ENCODE measurements at places on chromosomes 7 and 10.
A peak's percentile ranks its signal among the peaks of the same experiment; 100 is the strongest.

DNA sequence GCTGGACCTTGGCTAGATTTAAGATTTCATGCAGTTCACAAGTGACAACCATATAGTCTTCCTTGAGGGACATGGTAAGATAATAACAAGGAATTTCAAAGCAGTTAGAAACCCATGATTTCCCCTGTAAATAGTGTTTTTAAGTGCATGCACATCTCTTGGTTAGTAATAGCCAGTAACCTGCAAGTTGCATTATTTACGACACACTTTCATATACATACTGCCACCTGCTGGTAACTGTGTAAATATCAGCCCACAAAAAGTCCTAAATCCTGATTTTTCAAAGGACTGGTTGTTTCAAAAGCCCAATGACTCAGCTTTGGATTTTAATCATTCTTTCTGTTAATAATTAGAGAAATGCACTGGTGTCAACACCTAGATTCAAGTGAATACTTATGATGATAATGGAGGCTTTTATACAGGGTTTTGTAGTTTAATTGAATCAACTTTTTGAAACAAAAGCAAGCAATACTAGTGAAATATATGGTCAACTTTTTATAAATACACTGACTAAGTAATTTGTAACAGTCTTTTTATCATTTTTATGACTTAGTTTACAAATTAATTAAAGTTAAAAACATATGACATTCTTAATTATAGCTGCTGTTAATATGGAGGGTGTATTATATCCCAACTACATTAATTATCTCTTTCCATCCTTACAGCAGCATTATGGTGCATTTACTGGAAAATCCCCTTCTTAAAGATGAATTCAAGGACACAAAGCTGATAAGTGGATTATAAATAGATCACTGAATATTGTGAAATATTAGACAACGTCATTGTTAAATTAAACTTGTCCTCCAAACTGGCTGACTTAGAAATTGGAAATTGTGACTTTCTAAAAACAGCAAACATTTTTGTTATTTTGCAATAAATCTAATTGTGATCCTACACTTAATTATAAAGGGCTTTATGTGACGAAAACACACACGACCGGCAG lies 367.7 kb upstream of the SEMA3D start:
- peak; percentile 93 for ATAC-seq

DNA sequence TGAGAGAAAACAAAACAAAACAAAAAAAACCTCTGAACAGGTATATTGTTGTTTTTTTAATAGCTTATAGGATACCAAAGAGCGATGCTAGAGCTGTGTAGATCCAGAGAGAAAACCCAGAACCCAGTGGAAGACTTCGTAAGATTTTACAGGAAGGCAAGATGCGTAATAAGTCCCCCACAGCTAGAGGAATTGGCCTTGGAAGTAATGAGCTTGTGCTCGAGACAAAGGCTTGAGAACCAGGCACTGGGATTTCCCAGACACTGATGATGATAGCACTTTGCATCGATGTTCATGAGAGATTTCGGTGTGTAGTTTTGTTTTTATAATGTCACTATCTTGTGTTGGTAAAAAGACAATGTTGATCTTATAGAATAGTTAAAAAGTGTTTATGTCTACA lies 821.5 kb upstream of the IGFBP3 start:
- ATAC-seq = no peak

DNA sequence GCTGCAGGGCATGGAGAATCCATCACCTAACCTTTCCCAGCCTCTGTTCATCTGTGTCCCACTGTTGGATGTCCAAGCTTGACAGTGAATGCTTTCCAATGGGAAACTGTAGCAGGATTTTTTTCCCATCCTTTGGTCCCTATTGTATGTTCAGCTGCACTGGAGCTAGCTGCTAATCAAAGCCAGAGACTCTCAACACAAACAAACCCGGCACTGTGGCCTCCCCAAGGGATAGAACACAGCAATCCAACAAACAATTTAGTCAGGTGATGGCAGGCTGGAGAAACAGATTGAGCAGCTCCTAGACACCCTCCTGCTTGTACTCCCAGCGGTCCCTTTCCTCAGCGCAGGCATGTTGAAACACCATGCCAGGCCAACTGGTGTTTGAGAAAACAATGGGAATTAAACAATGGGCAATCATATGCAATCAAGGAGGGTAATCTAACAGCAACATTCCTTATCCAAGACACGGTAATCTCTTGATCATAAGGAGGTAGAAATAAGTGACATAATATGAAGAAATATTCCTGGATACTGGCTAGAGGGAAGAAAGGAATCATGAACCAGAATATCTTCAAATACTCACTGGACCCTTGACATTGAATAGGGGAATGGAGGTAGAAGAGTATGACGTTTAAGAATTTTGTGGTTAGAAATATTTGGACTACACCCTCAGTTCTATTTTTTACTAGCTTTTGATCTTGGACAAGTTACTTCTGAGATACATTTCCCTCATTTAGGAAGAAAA lies 15.0 kb downstream of the PTN start:
- no peak for ATAC-seq

- ATAC-seq = no peak
These were observed 27.2 kb upstream of the CTBP2 start for GRCh38 chr10:125187238-125188194.

DNA sequence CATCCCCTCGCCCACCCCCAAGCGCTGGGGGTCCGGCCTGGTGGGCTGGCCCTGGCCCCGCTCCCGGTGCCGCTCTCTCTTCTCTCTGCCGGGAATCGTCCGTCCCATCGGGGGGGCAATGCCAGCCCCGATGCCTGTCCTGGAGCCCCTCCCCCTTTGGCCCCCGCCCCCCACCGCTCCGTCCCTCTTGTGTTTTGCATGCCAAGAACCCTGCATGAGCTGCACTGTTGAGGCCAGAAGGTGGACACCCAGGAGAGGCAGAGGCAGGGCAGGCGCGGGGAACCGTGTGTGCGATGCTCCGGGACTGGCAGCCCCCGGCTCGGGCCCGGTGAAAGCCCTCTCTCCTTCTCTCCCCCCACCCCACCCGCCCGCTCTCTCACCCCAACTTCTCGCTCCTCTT lies 22.1 kb upstream of the HSPB1 start:
- ATAC-seq = peak; percentile 58

DNA sequence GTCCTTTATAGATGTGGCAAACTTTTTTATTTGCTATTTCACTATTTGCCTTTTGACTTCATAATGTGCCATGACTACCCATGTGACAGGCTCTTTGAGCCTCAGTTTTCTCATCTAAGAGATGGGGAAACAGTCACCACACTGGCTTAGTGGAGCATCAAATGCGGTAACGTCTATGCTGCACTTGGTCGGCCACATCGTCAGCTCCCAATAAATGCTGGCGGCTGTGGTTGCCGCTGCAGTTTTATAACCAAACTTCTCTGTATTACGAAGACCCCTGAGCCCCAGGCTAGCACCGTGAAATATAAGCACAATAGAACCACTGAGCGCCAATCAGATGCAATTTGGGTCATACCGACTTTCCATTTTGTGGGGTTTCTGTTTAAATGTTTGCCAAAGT lies 56.2 kb downstream of the PARP12 start:
- no peak for ATAC-seq

- no peak for ATAC-seq
These were observed 28.7 kb upstream of the RUFY2 start for GRCh38 chr10:68435803-68436202.

- ATAC-seq = no peak
These were observed 332.9 kb upstream of the SHH start for GRCh38 chr7:156145184-156145583.

- ATAC-seq = no peak
These were observed 46.4 kb upstream of the MKRN1 start for GRCh38 chr7:140525743-140526142.

DNA sequence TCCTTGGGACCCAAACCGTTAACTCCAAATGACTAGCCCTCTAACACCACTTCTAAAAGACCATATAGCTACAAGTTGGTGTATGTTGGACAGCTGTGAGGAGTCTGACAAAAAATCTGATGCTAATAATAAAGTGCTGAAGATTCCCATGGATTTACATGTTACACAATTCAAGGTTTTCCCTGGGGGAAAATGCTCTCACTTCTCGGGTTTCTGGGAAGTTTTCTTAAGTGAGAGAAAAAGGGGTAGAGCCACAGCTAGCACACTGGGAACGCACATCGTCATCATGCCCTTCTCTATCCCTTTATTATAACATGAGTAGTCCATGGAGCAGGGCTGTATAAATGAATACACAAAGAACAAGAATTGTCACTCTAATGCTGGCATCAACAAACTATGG lies 162.1 kb downstream of the CHCHD3 start:
- no peak for ATAC-seq

DNA sequence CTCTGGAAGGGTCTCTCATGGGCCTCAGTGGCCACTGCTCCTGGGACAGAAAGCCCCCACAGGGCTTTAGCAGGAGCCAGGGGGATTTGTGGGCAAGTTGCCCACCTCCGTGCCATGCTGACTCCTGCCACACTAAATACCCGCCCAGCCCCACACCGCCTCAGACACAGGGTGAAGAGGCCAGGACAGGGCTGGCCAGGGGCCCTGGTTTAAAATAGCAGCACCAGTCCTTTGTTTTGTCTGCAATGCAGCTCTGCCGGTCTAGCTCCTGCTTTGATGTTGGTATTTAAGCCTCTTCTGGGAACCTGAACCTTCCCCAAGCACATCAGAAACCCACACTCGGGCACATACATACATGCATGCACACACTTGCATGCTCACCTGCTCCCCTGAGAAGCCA lies 14.4 kb upstream of the TNRC18 start:
- ATAC-seq = no peak

DNA sequence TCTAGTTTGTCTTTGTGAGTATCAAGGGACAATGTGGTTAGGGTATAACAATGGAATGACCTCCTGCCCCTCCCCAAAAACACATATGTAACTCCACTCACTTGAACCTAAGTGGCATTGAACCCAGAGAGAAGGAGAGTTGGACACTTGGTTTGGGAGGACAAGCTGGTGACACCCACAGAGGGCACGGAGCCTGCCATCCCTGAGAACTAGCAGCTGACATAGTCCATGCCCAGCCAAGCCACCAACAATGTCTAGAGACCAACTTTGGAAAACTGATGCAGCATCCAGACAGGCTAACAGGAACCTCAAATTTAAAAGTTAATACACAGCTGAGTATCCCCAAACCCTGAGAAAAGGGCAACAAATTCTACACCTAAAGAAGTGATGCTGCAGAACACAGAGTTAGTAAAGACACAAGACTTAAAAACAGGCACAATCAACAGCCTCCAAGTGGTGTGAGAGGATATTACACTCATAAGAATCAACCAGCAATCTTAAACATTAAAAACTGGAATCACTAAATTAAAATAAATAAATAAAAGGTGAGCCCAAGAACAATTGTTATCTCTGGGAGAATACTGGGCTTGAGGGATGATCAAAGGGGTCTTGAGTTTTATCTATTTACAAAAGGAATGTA lies 27.2 kb downstream of the NUDCD3 start:
- ATAC-seq = peak; percentile 66

DNA sequence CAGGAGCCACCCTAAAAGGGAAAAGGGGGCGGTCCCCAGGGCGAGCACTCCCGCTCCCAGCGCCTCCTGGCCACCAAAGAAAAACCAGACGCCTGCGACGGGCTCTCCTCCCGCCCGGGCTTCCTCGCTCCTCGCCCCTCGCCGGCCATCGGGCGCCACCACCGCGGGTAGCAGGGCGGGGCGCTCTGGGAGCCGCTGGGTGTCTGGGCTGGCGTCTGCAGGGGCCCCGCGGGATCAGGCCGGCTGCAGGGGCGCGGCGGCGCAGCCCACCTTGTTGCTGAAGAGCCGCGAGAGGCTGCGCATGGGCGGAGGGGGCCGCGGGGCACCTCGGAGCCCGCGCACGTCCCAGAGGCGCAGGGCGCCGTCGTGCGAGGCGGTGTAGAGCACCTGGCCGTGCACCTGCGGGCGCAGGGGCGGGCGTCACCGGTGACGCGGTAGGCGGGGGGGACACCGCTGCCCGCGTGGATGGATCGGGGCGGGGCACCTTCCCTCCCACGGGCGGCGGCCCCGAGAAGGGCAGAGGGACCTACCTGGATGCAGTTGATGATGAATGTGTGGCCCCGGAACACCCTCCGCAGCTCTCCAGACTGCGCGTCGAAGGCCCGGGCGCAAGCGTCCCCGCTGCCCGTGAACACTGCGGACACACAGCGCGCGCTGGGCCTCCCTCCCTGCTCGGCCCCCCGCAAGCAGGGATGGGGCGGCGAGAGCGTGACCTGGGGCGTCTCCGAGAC lies 28.3 kb downstream of the WDR86 start:
- no peak for ATAC-seq

DNA sequence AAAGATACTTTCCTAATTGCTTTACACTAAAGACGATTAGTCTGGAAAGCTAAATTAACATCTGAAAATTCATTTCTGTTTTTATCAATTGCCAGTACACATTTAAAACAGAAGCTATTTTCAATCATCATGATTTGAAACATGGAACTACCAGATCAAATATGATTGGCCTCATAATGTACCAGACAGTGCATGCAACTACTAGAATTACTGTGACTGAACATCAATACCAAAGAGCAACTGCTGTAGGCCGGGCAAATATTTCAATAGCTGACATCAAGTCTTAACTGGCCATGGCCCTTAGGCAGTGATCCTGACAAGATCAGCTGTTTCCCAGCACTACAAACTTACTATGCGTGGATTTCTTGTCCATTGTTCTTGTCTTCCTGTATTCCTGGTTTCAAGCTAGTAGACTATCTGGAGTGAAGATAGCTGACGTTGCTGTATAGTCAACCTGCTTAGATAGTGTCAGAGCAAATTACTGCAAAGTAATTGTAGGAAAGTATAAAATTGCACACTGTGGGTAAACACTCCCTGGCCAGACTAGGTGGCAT lies 21.7 kb upstream of the WNT16 start:
- ATAC-seq = no peak

DNA sequence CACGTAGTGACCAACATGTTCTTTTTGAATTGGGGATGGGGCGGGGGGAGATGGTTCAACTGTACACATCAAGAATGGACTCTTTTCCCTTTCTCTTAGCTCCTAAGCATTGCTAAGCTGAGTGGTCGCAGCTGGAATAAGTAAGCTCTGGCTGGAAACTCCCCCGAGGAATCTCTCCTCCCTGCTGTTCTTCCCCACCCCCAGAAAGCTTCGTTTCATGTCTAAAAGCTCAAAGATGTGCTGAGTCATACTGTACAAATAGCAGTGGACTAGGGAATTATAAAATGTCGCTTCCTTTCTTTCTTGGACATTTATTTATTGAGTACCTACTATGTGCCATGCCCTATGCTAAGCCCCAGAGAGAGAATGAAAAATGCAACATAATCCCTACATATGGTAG lies 191.1 kb upstream of the ADO start:
- no peak for ATAC-seq

DNA sequence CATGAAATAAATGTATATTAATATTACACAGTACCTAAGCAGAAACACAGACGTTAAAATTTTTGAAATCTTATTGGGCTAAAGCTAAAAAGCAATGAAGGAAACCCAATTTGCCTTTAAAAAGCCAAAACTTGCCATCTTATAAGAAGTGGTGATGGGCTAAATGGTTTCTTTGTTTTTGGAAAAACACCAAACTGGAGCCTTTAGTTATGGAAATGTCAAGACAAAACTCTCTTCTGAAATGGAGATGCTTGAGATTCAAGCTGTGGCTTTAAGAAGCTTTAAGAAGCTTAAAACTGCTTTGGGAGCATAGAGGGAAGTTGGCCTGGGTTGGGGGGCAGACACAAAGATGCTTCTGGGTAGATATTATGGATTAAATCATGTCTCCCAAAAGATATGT lies 277.0 kb downstream of the GFRA1 start:
- ATAC-seq = no peak
